ENCODE measurements at places on chromosomes 12 and 14. TPM values are rescaled to one million over a fixed set of nuclear protein-coding genes. Genes with fewer than 3 reads are reported as not detected.

TAPBPL gene
- 13.5 TPM for total RNA-seq

TAS2R19 gene
- 1.7 TPM for total RNA-seq

KRT73 gene
- not detected for total RNA-seq

GDF3 gene
- 1.0 TPM for total RNA-seq

PKP2 gene
- total RNA-seq = 1.3 TPM

TROAP gene
- 9.6 TPM for total RNA-seq
